NCI-H2081 (cell line): ENCODE measurements at places on chromosomes 5 and 9.

- no peak for DNase-seq
Measured at GRCh38 chr9:75429531-75430475, 341.5 kb downstream of the OSTF1 start.

GRCh38 chr9:4939118-4939561 is 45.9 kb upstream of the JAK2 start:
- DNase-seq: no peak

- no peak for DNase-seq
Measured at GRCh38 chr9:33117796-33118195, 41.3 kb upstream of the SMU1 start.

DNA sequence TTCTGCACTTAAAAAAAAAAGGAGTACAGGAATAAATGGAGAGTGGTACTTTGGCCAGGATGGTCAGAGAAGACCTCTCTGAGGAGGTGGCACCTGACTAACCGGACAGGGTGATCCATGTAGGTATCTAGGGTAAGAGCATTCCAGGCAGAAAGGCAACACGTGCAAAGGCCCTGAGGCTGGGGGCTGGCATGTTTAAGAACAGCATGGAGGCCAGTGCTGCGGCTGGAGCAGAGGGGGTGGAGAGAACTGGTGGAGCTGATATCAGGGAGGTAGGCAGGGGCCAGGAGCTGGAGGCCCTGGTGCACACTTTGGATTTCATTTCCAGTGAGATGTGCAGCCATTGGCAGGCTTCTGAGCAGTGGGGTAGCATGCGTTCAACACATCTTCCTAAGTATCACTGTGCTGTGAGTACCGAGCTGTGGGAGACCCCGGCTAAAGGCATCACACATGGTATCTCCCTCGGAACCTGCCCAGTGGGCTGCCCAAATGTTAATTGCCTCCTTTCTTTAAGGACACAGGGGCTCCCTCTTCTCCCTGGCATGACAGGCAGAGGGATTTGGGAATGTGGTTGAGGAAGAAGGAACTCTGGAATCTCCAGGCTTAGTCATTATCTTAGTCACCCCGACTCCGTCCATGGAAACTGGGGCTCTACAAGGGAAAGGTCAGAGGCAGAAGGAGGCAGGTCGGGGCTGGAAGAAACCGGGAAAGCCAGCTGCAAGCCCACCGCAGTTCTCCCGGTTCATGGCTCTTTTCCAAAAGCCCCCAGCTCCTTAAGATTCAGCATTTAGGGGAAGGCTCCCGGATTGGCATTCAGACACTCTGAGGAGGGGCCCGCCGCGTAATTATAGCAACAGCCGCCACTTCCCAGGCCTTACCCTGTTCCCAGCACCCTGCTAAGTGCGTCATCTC is 18.6 kb downstream of the SLC6A7 start:
- no peak for DNase-seq

DNA sequence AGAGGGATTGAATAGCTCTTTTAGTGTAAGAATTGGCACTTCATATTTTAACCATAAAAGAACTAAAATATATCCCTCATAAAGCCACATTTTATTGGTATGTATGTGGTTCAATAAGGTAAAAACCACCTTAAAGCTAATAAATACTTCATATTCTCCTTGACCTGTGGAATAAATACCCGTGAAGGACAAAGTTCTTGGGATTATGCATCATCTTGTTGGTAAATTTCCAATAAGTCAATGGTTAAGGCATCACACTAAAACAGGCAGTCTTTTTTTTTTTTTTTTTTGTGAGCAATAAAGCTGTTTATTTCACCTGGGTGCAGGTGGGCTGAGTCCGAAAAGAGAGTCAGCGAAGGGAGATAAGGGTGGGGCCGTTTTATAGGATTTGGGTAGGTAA is 161.9 kb downstream of the SNCAIP start:
- DNase-seq: no peak

- DNase-seq: peak; percentile 16
Measured at GRCh38 chr5:155394727-155395126, 381.2 kb downstream of the KIF4B start.

- no peak for DNase-seq
Measured at GRCh38 chr5:16051246-16051755, 128.3 kb downstream of the MARCHF11 start.

DNA sequence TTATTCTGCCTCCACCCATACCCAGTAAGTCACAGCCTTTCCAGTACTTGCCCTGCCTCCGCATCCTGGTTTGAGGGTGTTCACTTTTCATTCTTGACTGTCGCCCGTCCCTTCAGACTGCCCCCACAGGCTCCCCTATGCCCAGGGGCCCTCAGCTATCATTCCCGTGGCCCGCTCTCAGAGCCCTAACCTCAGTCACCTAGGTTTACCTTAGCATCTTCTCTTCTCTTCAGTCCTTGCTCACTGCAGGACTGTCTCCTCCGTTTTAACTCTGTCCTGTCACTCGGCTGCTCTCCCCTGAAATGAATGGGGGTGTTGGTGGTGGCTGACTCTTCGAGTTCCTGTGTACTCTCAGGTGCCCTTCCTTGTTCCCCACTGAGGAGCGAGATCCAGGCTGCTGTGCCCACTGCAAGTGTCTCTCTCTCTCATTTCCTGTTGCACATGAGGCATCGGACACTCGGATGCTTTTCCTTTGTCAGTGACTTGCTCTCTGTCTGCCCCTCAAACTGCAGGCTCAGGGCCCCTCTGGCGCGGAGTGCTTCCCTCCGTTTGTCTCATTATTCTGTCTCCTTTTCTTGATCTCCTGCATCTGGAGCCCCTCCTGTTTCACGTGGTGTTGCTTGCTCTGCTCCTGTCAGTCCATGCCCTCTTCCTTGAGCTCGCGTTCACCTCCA is 89.8 kb downstream of the CACNA1B start:
- no peak for DNase-seq

GRCh38 chr9:81771571-81771970 is 82.2 kb upstream of the TLE1 start:
- no peak for DNase-seq

DNA sequence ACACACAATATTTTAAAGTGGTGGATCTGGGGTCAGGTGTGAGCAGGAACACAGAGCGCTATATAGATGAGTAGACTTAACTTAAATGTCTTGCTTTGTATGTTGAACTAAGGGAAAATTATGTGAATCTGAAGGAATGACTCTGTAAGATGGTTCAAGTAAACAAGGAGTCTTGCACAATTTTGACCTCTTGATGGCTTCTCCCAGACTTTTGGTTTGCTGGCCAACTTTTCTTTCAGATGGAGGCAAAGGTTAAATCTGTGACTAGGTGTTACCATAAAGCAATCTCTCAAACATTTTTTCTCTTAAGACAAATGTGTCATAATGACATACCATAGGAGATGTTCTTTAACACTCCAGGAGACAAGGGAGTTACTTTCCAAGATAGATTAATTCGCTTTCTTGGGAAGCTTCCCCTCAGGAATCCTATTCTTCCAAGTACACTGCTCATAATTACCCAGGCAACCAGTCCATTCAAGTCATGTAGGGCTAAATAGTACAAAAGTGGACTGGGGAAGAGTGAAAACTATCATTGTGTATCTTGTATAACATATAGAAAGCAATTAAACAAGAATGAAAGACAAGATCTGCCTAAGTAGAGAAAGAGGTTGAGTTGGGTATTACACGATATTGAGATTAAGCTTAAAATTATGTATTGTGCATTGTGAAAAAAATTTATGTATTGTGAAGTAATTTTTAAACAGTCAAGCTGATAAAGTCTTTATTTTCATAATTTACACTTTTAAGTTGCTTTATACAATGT is 60.3 kb upstream of the SLC27A6 start:
- DNase-seq: no peak

- DNase-seq: no peak
Measured at GRCh38 chr9:127035423-127035822, 87.0 kb downstream of the ANGPTL2 start.

DNA sequence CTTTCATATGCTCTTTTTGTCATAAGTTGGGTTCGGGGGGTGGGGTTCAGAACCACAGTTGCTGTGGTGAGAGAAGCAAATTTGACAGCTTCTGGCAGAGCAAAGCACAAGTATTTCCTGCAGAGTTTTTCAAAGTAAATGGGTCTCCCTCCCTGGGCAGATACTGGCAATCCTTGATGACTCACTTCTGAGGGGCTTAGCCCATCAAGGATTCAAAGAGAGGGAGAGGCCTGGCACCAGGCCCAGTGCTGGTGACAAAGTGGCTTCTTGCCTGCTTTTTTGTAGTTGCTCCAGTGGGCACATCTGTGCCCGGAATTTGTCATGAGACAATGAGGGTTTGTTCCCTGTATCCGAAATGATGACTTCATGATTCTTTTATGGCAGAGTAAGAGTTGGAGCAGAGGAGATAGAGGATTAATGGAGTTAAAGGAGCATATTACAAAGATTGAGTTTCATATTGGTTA is 46.6 kb upstream of the TNC start:
- peak; percentile 13 for DNase-seq

- DNase-seq: peak; percentile 27
Measured at GRCh38 chr9:15182730-15183129, 124.3 kb downstream of the TTC39B start.

GRCh38 chr9:13279284-13280141 is at the start of gene MPDZ:
Gene MPDZ, minus strand, starts transcription at chr9:13279692. Its CDS starts 29,377 bp downstream, at chr9:13250315.
- DNase-seq: peak; percentile 60

GRCh38 chr5:72472031-72472430 is 35.2 kb downstream of the ZNF366 start:
- no peak for DNase-seq

DNA sequence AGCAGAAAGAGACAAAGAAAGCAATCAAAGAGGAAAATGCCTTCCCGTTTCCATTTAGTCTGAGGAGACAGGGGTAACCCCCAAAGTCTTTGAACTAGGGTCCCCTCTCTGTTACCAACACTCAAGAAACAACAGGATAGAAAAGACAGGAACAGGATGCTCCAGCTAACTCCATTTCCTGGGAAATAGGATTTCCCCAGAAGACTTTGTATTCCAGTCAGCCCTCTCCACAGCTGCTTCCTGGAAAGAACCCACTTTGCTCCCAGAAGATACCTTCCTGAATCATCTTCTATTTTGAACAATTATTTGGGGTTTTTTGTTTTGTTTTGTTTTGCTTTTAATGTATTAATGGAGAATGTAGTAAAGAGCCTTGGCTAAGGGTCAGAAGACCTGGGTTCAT is 56.0 kb downstream of the KLHL3 start:
- no peak for DNase-seq

DNA sequence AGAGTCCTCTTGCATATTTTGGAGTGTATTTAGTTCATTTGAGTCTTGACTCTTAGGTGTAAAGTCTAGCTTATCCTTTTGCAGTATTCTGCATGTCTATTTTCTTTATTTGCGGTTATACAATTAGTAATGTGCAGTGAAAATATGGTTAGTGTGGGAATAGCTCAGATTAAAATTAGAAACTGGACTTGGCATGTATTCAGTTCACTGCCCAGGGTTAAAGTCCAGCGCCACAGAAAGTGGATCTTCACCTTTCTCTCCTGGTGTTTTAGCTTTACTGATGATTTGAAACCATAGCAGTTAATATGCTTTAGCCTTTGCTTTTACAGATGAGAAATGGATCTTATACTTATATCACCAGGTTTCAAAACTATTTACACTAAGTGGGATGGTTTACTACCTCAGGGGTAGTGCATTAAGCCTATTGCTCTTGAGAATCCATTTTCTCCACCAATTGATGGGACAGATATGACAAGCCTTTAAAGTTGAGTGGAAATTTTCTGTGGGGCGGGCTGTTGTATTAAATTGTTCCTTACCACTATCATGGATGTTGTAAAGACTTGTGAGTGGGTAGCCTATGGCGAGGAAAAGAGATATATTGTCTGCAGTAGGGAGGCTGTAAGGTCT is 48.9 kb downstream of the PBX3 start:
- no peak for DNase-seq

DNA sequence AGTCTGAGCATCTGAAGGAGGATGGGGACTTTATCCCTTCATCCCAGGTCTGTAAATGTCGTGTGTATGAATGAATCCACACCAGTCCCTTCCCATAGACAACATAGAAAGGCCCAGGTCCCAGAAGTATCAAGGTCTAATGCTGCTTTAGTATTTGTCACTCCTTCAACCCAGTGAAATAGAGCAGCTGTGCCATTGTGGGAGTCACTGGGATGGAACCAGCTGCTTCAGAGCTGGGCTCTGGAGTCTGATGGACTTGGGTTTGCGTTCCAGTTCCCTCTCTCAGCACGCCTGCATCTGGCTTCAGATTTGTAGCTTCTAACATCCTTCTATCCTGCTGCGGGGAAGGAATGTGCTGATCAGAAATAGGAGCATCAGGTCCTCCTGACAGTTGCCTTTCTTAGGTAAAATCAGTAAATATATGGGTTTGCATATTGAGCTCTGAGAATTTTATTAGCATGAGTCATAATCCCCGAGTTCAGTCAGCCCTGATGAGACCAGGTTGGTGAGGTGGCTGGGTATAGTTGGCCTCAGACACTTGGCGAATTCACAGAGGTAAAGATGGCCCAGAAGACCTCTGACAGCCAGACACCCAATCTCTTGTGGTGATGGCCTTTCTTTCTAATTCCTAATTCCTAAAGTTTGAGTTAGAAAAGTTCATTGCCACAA is 10.1 kb downstream of the ACO1 start:
- no peak for DNase-seq

DNA sequence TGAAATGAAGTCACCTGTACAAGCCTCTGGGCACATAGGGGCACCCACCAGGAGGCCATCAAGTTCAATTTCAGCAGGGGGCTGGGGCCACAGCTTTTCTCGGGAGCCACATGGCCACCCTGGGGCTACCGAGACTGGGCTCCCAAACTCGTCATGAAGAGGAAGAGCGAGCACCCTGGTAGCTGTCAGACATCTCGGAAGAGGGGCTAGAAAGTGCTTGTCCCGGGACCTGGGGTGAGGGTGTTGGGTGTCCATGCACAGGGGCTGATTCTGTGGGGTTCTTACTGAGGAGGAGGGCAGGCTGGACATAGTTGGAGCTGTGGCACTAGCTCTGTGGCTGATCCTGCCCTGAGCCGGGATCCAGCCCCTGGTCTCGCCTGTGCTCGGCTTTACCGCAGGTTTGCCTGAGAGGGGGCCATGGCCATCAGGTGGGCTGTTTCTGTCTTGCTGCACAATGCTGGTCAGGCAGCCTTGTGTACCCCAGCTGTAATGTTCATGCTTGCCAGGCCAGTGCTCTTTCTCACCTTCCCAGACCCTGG is 70.3 kb downstream of the PHF2 start:
- DNase-seq: no peak

- DNase-seq: peak; percentile 9
Measured at GRCh38 chr5:68545636-68546295, 330.2 kb downstream of the PIK3R1 start.

DNA sequence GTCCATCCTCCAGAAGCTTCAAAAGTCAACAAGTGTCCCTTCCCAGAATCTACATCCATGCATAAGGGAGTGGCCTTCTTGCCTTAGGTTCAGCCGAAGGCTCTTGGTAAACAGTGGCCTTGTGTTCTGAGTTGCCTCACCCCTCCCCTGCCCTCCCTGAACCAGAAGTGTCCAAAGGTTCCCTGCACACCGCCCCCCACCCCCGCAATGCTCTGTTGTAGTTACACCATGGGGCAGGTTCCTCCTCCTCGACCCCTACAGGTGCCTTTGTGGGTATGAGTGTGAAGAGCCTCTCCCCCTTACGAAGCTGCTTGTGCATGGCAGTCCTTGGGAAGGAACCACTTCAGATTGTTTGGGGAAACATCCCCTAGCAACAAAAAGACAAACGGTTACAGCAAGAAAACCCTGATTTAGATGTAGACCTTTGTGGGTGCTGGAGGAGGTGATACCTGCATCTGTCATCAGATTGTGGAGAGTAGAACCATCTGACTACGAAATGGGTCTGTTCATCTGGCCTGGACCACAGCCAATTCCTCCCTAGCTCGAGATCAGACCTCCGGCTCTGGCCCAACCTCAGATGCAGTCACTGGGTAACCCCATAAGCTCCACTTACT is 7.1 kb downstream of the SPACA9 start:
- no peak for DNase-seq
